ENCODE measurements at places on chromosomes 5 and 9.

GRCh38 chr5:130099008-130099407 is 194.7 kb downstream of the CHSY3 start:
- no peak for DNase-seq

- DNase-seq: no peak
Measured at GRCh38 chr5:176810687-176811501, 535 bp downstream of the UNC5A start.

GRCh38 chr5:170694911-170695310 is 88.6 kb upstream of the GABRP start:
- no peak for DNase-seq

DNA sequence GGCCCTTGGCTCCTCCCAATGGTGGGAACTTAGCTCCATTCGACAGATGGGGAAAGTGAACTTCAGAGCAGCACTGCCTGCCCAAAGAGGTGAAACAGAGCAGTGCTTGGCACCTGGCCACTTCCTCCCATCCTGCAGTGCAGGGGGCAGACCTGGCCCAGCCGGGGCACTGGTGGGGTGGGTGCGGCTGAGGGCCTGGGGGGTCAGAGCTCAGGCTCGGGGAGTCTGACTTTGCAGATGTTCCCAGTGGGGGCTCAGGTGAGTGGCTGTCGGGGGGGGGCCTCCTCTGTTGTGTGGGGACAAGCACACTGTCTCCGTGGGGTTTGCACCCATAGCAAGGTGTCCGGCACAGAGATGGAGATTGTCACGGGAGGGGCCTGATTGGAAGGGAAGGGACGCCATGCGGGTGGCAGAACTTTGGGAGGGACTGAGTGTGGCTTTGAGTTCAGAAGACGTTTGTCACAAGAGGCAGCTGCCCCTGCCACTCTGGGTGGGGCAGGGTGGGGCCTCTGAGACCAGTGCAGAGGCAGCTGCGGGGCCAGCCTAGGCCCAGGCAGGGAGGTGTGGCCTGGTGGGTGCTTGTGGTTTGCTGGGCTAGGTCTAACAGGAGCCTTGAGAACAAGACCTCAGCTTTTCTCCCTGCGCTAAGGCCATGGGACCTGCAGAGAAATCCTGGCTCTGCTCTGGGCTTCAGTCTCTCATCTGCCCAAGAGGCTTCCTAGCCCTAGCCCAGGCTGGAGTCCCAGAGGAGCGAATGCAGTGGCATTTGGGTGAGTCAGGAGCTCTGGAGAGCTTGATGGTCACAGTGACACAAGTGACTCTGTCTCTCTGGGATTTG is 2.5 kb downstream of the MYMK start:
- no peak for DNase-seq

DNA sequence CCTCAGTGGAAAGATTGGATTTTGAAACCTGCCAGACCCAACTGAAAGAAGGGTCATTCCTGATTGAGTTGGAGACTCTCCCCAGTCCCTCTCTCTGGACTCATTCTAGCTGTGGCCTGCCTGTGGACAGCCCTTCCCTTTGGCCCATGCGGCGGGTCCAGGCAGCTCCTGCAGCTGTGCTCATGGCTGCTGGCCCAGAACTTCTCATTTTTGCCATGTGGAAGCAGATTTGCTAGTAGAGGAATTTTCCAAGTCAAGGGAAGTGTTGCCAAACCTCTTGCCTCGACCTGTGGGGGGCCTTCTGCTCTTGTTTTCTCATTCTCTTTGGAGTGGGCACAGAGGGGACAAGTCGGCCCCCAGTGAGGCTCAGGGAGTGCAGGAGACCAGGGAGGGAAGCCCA is 89.2 kb downstream of the ANKRD33B start:
- no peak for DNase-seq

- no peak for DNase-seq
Measured at GRCh38 chr9:89522959-89523285, 25.0 kb upstream of the SEMA4D start.

DNA sequence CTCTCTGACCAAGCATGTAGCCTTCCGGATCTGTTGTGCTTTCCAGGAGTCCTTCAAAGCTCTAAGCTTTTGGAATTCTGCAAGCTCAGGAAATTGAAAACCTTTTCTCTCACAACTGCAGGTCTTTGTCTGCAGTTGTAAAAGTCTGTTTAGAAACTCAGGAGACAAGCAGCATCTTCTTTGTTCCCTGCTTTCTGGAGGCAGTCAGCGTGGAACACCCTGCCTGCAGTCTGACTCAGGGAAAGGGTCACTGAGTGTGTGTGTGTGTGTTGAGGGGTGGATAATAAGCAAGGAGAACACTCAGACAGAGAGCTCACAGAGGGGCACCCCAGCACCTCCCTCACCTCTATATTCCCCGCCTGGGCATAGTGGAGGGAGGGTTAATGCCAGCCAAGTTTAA is 29.1 kb downstream of the KCNIP1 start:
- DNase-seq: no peak

GRCh38 chr9:73093740-73094379 is 57.8 kb upstream of the ANXA1 start:
- no peak for DNase-seq

DNA sequence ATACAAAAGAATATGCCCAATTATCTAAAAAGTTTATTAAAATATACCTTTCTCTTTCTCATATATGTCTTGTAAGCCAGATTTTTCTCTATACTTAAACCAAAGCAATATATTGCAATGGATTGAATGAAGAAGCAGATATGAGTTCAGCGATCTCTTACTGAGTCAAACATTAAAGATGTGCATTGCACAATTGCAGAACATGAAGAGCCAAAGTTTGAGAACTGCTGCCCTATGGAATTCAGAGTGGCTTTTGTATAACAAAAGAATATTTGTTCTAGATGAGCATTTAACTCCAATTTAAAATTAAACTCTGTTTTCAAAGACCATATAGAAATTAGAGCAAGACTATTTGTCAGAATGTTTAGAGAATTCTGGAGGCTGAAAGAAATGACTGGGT is 519.0 kb upstream of the DAB2 start:
- no peak for DNase-seq

DNA sequence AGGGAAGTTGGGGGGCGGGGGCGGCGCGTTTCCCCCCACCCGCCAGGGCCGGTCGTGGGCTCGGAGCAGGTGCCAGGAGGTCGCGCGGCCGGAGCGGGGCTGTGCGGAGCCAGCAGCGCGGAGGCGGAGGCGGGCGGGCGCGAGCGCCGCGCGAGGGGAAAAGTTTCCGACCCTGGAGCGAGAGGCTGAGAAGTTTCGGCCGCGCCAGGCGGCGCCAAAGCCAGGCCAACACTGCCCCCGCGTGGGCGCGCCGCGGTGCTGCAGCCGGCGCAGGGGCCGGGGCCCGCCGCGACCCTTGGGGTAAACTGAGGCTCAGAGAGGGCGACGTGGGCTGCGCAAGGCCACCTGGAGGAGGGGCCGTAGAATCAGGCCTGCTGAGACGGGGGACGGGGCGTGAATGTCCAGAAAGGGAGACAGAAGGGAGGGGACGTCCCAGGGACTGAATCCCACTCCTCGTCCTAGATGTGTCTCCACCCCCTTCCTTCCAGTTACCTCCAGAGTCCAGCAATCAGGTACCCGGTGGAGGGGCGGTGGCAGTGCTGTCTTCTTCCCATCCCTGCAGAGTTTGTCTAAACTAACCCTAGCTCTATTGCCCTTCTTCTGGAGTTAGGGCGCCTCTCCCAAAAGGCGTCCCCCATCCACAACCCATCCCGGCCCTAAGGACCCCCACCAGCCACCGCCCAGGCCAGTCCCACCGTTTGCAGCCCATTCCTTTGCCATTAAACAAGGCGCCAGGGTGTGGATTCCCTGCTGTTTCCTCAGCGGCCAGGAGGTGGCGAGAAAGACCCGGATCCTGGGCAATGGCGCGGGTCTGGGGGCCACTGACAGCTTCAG is 10.2 kb downstream of the C9orf50 start:
- DNase-seq: peak; percentile 57

- DNase-seq: no peak
Measured at GRCh38 chr9:37632479-37632878, 18.3 kb upstream of the FRMPD1 start.

DNA sequence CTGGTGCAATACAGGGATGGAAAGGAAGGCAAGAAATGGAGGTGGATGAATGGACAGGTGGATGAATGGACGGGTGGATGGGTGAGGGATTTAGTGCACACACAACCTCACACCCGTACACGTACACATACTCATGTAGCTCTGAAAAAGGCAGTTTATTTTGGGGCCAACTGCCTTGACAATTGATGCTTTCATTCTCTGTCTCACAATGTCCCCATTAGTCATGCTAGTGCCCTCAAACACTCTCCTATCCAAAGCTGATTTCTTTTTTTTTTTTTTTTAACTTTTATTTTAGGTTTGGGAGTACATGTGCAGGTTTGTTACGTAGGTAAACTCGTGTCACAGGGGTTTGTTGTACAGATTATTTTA is 495.0 kb downstream of the DMAC1 start:
- no peak for DNase-seq

DNA sequence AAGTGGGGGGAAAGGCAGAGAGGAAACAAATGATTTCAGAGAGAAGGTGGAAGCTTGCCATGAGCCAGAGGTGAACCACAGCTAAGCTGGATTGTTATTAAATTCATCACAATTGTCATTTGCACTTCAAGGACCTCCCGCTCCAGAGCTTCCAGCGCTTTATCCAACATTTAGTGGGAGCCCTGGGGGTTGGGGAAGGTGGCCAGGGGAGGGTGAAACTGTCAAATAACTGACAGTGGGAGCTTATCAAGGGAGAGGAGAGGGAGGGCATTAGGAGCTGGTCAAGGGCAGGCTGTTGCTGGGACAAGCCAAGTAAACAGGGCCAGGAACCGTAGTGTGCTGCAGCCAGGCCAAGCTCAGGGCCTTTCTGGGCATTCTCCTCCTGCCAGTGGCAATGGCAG is 71.5 kb downstream of the SIL1 start:
- peak; percentile 29 for DNase-seq

DNA sequence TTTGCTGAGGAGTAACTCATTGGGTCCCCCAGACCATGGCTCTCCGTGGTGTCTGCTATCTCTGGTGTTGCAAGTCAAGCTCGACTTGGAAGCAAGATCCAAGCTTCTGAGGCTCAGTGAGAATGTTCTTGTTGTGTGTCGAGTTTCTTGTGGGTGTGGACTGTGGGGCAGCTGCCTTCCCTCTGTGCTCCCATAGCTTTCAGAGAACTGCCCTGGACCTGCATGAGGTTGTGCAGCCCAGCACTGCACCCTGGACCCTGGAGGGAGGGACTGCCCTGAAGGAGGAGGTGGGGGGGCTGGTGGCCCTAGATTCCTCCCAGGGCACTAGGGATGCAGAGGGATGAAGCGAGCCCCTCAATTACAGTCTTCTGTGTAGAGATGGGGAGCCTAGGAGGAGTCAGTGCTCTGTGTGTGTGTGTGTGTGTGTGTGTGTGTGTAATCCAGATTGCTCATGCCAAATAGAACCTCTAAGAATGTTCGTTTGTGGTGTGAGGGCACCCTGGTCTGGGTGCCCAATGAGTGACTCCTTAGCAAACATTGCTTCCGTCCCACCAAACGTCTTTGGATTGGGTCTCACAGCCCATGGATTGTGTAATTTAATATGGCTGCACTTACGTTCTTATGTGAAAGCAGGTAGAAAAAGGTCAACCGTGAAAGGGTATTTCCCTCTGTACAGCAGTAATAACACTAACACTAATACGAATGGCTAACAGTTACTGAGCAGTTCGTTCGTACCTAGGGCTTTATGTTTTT is 143.3 kb upstream of the LMX1B start:
- no peak for DNase-seq

GRCh38 chr9:122370869-122371755 is at the start of gene PTGS1:
Gene PTGS1, plus strand, starts transcription at chr9:122371024. Its CDS starts 61 bp downstream, at chr9:122371085.
- DNase-seq: no peak

DNA sequence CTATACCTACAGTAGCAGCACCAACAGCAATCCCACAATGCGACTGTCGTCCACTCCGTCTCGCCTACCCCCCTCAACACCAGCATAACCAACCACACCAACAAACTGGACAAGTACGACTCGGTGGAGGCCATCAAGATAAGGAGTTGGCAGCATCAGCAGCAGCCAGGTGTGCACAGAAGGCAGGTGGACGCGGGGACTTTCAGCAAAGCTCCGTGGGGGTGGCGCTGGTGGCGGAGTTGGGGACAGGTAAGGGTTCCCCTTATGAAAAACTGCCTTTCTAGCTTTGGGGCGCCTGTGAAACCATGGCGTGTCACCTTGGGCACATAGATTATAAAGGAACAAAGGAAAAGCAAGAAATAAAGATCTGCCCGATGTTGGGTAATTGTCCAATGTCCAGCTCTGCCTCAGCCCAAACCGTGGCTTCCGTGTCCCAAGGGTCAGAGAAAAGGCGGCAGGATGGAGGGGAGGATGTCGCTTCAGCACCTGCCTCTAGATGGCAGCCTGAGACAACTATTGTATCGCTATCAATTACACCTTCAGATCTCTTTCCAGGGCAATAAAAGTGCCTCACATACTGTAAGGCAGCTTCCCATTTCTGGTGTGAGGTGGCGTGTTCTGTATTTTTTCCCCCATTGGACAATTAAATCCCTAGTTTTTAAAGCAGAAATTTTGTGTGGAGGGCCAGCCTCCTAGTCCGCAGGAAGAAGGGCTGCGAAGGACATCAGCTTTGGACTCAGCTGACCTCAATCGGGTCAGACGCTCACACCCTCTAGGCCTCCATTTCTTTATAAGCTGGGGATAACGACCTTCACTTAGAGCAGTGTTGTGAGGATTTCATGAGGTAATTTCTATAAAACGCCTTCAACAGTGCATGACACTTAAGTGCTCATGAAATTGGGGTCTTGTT is 58.8 kb downstream of the MTRR start:
- no peak for DNase-seq

DNA sequence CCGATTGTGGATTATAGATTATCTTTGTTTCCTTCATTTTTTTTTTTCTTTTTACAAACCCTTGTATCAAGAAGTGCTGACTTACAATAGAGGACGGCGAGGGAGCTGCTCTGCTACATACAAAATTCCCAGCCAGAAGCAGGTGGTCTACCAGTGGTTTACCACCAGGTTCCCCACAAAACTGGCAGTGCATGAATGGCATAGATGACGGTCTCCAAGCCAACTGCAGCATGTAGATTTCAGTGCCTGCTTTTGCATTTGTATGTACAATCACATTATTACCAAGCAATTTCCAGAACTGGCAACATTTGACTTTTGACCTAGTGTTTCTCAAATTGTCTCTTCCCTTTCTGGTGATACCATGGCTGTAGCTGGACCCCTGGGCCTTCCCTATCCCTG is 84.0 kb downstream of the ACER2 start:
- DNase-seq: no peak

- no peak for DNase-seq
Measured at GRCh38 chr9:112873773-112874405, 16.8 kb downstream of the SLC46A2 start.

DNA sequence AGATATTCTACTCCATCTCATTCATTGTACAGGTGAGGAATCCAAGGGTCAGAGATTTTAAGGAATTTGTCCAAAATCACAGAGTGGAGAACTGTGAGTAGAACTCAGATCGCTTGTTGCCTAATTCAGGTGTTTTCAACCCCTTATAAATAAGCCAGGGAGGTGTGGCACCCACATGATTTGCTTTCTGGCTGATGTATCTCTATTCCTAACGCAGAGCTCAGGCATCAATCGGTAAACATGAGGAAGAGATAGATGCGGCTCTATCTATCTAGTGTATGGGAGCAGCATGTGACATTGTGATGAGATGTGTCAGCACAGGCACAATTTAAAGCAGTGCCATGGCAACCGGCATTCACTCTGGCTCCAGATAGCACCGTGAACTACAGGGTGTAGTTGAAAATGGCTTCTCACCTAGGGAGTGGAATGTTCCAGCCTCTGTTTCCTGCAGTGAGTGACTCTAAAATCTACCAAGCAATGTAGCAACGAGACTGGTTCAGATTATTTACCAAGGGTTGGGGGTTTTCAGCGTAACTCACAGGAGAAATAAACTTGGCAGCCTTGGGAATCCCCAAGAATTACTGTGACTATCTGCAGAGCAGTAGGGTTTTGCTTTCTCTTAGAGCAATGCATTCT is 53.4 kb upstream of the SUB1 start:
- no peak for DNase-seq

GRCh38 chr5:125148706-125149105 is 402.3 kb upstream of the ZNF608 start:
- DNase-seq: no peak

Data from substantia nigra (tissue), 51 donors.